NCI-H1048 (cell line): ENCODE measurements at places on chromosomes 2 and 18.

GRCh38 chr2:50791271-50791670, 240.7 kb downstream of the NRXN1 start:
- DNase-seq = no peak

DNA sequence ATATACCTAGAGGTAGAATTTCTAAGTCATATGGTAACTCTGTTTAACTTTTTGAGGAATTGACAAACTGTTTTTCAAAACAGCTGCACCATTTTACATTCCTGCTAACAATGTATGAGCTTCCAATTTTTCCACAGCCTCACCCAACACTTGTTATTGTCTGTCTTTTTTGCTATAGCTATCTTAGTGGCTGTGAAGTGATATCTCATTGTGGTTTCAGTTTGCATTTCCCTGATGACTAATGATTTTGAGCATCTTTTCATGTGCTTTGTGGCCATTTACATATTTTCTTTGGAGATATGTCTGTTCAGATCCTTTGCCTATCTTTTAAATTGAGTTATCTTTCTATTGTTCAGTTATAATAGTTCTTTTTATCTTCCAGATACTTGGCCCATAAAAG, 273.8 kb downstream of the AGPS start:
- DNase-seq = no peak

- DNase-seq = no peak
Observed at GRCh38 chr2:200021449-200022114, 66.2 kb downstream of the MAIP1 start.

GRCh38 chr2:69781321-69782248, 39.7 kb downstream of the ANXA4 start:
- no peak for DNase-seq

DNA sequence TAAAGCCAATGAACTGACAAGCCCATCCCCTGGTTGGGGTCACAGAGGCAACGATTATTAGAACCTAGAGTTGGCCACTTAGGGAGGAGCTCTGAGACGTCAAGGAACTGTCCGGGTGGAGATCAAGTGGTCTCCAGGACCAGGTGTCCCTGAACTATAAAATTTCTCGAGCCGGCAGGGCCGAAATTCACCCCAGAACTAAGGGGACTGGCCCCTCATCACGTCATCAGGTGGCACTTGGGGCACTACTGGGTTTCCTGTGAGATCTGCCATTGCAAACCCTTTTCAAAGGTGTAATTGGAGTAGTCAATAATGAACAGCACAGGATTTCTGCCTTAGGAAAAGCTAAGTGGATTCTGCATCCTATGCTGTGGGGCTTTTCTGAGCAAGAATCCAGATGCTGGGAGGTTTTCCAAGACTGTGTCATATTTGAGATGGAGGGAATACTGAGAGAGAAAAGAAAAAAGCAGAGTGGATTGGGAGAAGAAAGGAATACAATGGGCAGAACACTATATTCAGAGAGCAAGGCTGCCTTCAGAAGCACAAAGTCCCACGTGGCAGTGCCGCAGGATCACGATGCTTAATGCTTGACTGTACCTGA, 113.6 kb downstream of the ALPK2 start:
- DNase-seq = no peak

DNA sequence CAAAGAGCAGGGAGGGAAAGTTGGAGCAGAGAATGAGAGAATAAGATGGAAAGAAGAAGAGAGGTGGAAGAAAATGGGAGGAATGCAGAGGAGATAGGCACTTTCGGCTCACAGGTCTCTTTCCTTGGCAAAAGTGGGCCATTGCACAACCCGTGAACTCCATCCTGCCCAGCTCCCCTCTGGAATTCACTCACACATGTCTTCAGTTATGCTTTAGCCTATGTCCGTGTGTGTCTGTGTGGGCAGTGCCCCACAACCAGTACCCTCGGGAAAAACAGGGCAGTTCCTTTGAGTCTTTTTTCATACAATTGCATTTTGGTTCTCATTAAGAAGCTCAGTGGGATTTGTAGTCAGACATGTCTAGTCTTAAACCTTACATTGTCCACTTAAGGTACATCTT, 34.5 kb downstream of the DTNA start:
- no peak for DNase-seq

- DNase-seq = no peak
Observed at GRCh38 chr2:60558536-60558935, 5.1 kb upstream of the BCL11A start.

DNA sequence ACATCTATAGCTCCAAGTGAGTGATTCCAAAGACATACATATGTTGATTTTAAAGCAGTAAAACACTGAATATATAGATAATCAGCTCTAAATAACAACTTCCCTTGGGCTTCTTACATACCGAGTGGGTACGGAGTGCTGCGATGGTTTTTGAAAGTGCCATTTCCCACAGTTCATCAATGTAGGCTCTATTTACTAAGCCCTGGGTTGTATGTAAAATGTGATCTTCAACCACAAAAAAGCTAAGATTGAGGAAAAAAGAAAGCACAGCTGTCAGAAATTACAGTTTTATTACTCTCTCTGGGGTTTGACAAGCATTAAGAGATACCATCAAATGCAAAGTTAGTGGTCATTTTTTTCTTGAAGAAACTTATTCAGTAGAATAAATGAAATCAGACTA, 312.8 kb downstream of the EXOC6B start:
- no peak for DNase-seq

GRCh38 chr2:20479835-20480234, 33.0 kb downstream of the RHOB start:
- no peak for DNase-seq

DNA sequence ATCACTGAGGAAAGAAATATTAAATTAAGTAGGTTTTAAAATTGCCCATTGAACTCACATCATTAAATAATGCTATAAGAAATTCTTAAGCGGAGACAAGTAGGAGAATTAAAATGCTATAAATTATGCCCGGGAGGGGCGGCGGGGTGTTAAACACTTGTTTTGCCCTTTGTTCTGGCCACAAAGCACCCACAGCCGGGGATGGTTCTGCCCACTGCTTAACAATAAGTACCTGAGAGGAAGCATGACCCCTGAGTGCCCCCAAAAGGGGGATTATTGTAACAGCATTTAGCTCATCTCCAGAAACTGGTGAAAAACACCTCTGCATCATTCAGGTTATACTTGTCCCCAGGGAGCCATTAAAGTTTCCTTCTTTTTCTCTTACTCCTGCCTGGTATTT, 332.7 kb upstream of the POU3F3 start:
- no peak for DNase-seq

GRCh38 chr2:150438654-150439053, 48.8 kb downstream of the RND3 start:
- DNase-seq = no peak

DNA sequence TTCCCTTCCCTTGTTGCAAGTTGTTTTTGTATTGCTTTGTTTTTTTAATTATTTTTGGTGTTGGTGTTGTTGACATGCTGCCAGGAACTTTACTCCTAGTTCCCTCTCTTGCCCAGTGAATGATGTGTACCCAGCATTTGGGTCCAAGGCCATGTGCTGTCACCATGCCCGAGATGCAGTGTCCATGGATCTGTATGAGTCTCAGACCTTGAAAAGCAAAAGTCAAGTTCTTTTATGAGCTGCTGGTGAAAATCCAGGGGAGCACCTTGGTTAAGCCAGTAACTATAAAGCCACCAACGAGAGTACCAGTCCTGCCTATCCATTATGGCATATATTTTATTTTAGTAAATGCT, 236.4 kb downstream of the BCL11A start:
- DNase-seq = no peak

- DNase-seq = no peak
Observed at GRCh38 chr18:6145645-6146306, 250.5 kb upstream of the TMEM200C start.

DNA sequence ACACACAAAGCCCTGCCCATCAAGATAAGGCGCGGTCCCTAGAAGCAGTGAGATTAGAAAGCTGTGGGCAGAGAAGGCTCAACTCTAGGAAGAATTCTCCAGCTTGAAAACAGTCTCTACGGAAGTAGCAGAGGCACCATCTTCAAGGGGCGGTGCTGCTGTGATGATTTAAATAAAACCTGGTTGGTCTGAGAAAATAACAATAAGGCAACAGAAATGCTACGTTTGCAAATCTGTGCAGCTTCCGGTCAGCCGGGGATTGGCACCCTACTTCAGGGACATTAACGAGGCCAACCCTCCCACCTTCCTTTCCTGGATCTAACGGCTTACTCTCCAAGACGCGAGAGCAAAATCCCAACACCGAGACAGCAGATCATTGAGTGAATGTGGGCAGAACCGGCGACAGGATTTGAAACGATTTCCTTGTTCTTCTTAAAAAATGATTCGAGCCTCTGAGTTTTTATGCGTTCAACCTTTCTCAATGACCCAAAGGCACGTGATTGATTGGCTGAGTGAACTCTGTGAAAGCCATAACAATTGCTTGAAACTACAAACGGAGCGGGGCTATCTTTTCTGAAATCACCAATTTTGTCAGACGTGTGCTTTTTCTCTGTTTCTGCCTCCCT, 93.7 kb upstream of the ZNF516 start:
- DNase-seq = no peak

- DNase-seq = no peak
Observed at GRCh38 chr2:150824118-150824517, 336.7 kb upstream of the RND3 start.

DNA sequence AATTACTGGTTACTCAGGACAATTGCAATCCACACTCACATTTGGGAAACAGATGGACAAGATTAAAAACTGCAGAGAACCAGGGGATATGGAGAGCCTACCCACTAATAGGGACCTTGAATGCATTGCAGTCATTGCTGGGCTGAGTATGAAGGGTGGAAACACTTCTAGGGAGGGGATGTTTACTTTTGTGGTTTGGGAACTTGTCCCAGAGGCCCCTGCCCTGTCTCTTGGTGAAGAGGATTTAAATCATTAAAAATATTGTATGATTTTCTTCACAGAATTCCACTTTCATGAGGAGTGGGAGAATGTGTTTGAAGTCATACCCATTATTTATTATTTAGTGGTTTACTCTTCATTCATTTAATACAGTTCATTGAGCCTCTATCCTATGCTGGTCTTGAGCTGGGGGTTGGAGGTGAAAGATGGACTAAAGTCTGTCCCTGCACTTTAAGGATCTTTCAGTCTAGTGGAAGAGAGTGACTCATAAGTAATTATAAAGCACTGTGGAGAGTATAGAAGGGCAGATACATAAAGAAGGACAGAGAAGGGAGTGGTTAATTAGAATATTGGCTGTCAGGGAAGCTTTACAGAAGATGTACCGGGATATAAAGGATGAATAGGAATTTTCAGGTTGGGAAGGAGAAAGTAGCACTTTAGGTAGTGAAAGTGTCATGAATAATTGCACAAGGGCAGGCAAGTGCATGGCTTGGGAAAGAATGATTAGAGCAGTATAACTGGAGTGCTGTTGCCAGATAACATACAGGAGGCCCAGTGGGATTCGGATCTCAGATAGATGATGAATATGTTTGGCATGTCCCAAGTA, 313.4 kb downstream of the LPIN1 start:
- no peak for DNase-seq

GRCh38 chr2:162328424-162329157, 10.1 kb upstream of the IFIH1 start:
- DNase-seq = no peak

DNA sequence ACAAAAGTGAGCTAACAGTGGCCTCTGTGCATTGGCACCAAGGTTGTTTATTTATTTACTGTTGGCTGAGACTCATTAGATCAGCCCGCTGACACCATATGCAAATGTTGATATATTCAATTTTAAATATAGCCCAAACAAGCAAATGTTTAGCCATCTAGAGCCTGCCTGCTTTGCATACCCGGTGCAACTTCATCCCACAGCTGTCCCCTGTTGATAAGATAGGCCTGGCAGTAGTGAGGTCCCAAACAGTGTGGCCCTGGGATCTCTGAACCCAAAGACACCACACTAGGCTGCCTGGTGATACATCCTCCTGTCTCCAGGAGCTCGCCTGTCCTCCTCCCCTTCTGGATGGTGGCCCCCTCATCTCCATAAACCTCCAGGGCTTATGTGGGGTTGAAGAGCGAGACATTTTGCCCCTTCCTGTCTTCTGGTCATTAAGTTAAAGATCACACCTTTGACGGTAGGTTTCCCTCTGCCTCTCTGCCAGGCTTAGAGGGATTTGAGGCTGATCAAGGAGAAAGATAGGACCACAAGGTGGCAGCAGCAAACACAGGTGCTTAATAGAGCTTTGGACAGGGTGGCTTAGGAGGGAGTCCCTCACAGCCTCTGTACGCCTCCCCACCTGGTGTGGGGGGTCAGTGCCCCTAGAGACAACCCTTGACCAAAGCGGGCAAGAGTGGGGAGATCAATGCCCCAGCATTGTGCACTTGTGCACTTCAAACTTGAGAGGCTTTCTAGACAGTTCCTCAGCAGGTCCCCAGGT, 23.7 kb upstream of the MYO5B start:
- peak; percentile 37 for DNase-seq

DNA sequence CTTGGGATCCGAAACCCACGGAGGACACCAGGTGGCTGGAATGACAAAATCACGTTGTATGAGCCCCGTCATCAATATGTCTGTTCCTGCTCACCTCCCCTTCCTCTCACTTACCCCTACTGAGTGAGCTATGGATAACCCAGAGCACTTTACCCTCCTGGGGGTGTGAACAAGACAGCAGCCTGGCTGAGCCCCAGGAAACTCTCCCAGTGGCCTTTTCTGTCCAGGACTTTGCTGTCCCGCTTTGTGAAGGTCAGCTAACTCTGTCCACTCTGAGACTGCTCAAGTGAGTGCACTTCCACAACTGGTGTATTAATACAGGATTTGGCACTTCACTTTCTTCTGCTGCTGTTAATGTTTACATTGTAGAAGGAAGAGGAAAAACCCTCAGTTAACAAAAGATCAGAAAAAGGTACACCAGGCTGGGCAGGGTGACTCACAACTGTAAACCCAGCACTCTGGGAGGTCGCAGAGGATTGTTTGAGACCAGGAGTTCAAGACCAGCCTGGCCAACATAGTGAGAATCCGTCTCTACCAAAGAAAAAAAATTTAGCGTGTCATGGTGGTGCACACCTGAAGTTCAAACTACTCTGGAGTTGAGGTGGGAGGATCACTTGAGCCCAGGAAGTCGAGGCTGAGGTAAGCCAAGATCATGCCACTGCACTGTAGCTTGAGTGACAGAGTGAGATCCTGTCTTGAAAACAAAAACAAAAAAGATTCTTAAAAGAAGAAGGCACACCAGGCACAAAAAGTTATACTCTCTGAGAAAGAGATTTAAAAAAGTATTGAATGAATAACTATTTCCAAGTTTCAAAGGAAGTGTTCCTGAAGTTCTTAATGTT, 90.3 kb downstream of the CLHC1 start:
- no peak for DNase-seq

DNA sequence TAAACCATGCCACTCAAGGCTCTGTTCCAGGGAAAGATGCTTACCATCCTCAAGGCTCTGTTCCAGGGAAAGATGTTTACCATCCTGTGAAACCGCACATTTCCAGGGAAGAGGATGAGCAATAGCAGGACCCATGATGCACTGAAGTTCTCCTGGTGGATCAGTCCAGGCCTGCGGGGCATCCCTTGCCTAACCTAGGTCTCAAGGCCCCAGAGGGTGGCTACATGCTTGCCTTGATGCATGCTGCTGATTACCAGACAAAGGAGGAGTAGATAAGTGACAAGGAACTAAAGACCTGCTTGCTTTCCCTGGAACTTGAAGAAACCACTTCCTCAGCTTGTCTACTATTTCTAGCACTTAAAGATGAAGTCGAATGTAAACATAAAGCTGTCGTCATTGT, 111.0 kb upstream of the LINC00305 start:
- DNase-seq = no peak
